ENCODE measurements at places on chromosomes 12 and 14. TPM values are rescaled to one million over a fixed set of nuclear protein-coding genes. Genes with fewer than 3 reads are reported as not detected.

Gene OTUB2
- total RNA-seq, result 1.6 TPM

- no peak for DNase-seq
Measured at GRCh38 chr14:90626550-90626949, 189.7 kb downstream of the TTC7B start.

Gene TTC6
- 21.3 TPM for total RNA-seq

DNA sequence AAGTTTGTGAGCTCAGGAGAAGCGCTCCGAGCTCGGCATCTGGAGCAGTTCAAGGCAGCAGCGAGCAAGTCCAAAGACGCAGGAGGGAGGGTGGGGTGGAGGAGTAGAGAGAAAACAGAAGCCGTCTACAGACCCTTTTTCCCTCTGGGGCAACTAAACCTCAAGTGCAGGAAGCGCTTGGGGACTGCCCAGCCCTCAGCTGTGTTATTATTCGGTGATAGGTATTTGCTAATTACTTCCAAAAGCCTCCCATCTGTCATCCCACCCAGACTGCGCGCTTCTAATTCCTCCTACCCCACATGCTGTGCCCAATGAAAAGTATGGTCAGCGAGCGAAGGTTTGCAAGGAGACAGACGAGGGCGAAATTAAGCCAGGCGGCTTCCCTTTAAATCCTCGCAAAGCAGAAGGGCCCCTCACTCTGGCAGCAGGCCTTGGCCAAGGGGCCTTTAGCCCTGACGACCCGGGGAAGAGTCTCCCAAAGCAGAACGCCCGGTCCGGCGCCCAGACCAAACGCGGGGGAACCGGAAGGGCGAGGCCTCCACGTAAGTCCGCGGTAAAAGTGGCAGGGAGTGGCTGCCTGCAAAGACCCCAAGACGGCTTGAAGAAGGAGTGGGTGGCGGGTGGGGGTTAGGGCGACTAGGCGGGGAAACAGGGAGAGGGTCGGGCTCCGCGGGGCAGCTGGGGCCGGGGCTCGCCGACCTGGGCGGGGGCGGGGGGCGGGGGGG is 507 bp upstream of the CD9 start:
- no peak for DNase-seq

DNA sequence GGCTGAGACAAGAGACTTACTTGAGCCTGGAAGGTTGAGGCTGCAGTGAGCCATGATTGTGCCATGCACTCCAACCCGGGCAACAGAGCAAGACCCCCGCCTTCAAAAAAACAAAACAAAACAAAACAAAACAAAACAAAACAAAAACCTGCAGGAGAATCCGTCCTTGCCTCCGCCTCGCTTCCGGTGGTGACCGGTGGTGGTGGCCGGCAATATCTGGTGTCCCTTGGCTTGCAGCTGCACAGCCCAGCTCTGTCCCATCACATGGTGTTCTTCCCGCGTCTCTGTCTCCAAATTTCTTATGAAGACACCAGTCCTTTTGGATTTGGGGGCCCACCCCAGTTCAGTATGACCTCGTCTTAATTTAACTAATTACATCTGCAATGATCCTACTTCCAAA is 10.0 kb downstream of the SMIM41 start:
- DNase-seq, result no peak

GRCh38 chr14:43729143-43729542 is 777.9 kb downstream of the FSCB start:
- DNase-seq, result no peak

DNA sequence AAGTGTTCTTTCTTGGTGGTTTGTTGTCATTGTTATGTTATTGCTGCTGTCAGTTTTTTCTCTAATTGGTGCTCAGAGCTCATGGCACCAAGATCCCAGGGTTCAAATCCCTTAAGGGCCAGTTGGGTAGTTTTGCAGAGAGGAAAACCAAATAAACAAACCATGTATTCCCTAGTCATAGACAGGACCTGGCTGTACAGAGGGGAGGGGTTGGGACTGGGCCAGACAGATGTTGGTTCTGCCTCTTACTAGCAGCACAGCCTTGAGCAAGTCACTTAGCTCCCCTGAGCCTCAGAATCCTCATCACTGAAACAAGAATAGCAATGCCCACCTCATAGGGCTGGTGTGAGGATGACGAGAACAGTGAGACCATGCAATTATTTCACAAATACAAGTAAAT is 53.4 kb downstream of the LTBP2 start:
- no peak for DNase-seq

- no peak for DNase-seq
Measured at GRCh38 chr12:12590961-12591360, 20.7 kb upstream of the CREBL2 start.

- no peak for DNase-seq
Measured at GRCh38 chr12:101925935-101926334, 48.6 kb downstream of the DRAM1 start.

DNA sequence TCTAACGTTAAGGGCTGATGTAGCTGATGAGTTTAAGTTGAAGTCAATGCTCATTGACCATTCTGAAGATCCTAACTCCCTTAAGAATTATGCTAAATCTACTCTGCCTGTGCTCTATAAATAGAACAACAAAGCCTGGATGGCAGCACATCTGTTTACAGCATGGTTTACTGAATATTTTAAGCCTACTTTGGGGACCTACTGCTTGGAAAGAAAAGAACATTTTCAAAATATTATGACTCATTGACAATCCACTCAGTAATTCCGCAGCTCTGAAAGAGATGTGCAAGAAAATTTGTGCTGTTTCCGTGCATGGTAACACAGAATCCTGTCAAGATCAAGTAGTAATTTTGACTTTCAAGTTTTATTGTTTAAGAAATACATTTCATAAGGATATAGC is 35.0 kb upstream of the NAV3 start:
- no peak for DNase-seq

DNA sequence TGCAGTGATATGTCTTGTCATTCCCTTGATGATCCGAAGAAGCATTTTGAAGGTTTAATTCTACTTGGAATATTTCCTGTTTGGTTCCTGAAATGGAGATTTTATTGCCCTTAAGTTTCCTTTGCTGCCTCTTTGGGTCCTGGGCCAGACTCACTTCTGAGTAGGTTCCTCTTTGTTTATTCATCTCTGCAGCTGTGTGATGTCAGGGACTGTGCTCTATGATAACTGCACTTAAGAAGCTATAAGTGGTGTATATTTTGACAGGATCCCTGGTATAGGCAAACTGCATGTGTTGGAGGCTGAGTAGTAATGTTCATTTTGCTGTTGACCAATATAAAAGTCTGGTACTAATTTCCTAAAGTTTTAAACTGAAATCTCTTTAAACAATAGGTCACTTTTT is at the start of gene KLRC4:
TSS of gene KLRC4 (minus strand) at position 366 of the 400 bp plus-strand sequence. CDS start at position 184, 182 bp downstream.
- no peak for DNase-seq

Measured in ureter (tissue), 1 donor.